Caco-2 (cell line): ENCODE measurements at places on chromosomes 3 and 15. TPM values are rescaled to one million over a fixed set of nuclear protein-coding genes. Genes with fewer than 3 reads are reported as not detected.

GRCh38 chr3:57497904-57498303 lies 46.2 kb downstream of the DNAH12 start:
- 0 out of 2 replicates have a peak, but pooled peaks cover 9% of the 10 kb centered on the region for H3K4me1 ChIP-seq
- H3K36me3 ChIP-seq: no peaks in the 10 kb centered on the region
- no peak overlapping the region for H3K4me3 ChIP-seq
- H3K27me3 ChIP-seq: no peaks in the 10 kb centered on the region

GRCh38 chr3:127135241-127136023 lies 57.5 kb upstream of the PRR23E start:
- no peaks in the 10 kb centered on the region for H3K27me3 ChIP-seq
- no peaks in the 10 kb centered on the region for H3K4me1 ChIP-seq
- H3K27ac ChIP-seq: no peak overlapping the region
- H3K36me3 ChIP-seq: no peaks in the 10 kb centered on the region
- no peak for DNase-seq
- no peak overlapping the region for H3K4me3 ChIP-seq

DNA sequence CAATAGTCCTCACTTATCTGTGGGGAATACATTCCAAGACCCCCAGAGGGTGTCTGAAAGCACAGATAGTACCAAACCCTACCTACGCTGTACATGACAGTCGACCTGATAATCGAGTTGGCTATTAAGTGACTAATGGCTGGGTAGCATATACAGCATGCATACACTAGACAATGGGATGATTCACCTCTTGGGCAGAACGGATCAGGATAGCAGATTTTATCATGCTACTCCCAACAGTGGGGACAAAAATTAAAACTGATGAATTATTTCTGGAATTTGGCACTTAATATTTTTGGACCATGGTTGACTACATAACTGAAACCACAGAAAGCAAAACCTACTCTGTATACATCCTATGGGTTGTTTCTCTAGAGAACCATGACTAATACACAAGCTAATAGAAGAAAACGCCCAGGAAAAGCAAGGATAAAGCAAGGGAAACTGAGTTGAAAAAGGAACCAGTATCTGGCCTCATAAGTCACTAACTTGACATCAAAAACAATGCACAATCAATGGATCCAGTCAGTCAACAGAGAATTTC lies 15.5 kb downstream of the ATG3 start:
- no peak for DNase-seq
- H3K4me1 ChIP-seq: peaks cover 4% of the 10 kb centered on the region; the same call in 1 of the 2 replicates
- no peak overlapping the region for H3K4me3 ChIP-seq
- no peak overlapping the region for H3K27ac ChIP-seq
- no peaks in the 10 kb centered on the region; the same call in 1 of the 2 replicates for H3K36me3 ChIP-seq
- no peaks in the 10 kb centered on the region for H3K27me3 ChIP-seq

DNA sequence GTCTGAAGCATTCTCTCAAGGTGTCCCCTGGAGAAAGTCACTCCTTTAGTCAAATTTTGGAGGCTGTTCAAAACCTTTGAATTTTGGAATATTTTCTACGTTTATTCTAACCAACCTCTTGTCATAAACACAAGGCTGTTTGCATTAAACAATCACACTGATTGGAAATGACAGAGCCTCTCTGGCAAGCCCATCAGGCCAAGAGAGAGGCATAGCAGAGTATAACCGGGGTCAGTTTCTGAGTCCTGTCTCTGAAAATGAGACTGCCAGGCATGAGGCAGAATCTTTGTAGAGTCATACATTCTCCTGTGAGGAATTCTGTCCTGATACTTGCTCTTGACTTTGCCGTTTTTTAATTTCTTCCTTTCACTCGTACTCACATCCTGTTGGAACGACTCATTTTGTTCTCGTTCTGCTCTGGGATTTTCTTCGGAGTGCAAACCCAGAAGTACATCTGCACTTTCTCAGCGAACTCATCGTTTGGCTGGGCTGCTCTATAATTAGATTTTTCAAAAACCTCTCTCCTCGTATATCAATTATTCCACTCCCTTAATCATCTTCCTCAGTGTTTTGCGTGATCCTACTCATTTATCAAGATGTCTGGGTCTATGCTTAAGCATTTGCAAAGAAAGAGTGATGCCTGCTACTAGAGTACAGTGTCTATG lies 114.2 kb downstream of the AGBL1 start:
- DNase-seq: no peak
- no peaks in the 10 kb centered on the region for H3K27me3 ChIP-seq
- no peak overlapping the region for H3K4me3 ChIP-seq
- H3K36me3 ChIP-seq: no peaks in the 10 kb centered on the region
- H3K27ac ChIP-seq: no peak overlapping the region
- no peaks in the 10 kb centered on the region for H3K4me1 ChIP-seq

The DUOX2 gene
- 6.9 and 8.3 TPM in 2 replicates for total RNA-seq

DNA sequence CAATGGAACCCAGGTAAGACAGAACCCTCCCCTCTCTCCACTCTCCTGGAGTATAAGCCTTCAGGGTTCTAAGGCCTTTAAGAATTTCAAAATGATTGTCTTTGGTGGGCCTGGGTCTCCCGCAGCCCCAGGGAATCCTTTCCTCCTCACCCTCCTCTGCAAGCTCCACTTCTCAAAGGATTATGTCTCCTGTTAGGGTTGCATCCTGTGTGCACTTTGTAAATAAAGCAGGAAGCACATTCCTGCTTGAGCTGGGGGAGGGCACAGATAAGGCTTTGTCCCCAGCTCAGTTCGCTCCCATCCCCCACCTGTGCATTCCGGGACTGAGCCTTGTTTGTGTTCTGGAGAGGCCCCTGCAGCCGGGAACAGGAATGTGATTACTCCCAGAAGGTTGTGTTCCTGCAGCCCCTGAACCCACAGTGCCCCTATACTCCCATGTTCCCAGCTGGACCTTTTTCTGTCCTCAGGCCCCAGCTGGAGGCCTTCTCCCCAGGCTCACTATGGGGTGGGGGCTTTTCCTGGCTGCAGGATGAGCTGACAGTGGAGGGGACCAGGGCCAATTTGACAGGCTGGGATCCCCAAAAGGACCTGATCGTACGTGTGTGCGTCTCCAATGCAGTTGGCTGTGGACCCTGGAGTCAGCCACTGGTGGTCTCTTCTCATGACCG lies 9.5 kb downstream of the TYRO3 start:
- H3K27me3 ChIP-seq: no peaks in the 10 kb centered on the region
- peak; percentile 97 for DNase-seq
- peak overlapping the region; percentile 89 for H3K27ac ChIP-seq
- H3K4me3 ChIP-seq: no peak overlapping the region
- peaks cover 53% of the 10 kb centered on the region for H3K4me1 ChIP-seq

The HDGFL3 gene
- total RNA-seq: 22.9 TPM in 2 replicates

The HES1 gene
- total RNA-seq: 123 and 128 TPM in 2 replicates

The DPPA4 gene
- total RNA-seq: not detected in 2 replicates

GRCh38 chr15:29039466-29040369 lies 153.9 kb downstream of the APBA2 start:
- no peak overlapping the region for H3K27ac ChIP-seq
- H3K4me3 ChIP-seq: no peak overlapping the region
- no peak for DNase-seq
- H3K27me3 ChIP-seq: no peaks in the 10 kb centered on the region
- no peaks in the 10 kb centered on the region for H3K4me1 ChIP-seq

GRCh38 chr3:139774560-139775302 lies 97.0 kb upstream of the NMNAT3 start:
- no peak for DNase-seq
- H3K27me3 ChIP-seq: no peaks in the 10 kb centered on the region
- H3K27ac ChIP-seq: no peak overlapping the region
- no peaks in the 10 kb centered on the region for H3K36me3 ChIP-seq

The SLC28A1 gene
- not detected in 2 replicates for total RNA-seq

GRCh38 chr3:140050396-140050795 lies 115.4 kb downstream of the CLSTN2 start:
- H3K27ac ChIP-seq: no peak overlapping the region
- H3K36me3 ChIP-seq: no peaks in the 10 kb centered on the region
- peaks cover 34% of the 10 kb centered on the region for H3K4me1 ChIP-seq

The LYZL4 gene
- not detected in 2 replicates for total RNA-seq

DNA sequence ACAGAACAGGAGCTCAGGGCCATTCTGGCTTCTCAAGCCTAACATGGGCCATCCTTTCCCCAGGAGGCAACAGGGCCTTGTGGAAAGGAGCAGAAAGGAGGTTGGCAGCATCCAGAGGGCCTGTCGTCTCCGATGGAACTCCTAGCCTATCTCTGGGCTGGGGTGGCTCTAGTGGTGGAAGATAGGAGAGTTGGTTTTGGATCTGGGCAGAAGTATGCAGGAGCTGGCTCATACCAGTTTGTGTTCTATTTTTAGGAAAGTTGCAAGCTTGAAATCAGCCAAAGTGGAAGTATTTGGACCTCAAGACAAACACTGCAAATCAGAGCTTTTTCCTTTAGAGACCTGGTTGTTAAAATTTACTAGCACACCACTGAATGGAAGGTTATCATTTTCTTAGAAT lies 35.4 kb upstream of the XCR1 start:
- H3K27ac ChIP-seq: no peak overlapping the region
- no peaks in the 10 kb centered on the region for H3K36me3 ChIP-seq

DNA sequence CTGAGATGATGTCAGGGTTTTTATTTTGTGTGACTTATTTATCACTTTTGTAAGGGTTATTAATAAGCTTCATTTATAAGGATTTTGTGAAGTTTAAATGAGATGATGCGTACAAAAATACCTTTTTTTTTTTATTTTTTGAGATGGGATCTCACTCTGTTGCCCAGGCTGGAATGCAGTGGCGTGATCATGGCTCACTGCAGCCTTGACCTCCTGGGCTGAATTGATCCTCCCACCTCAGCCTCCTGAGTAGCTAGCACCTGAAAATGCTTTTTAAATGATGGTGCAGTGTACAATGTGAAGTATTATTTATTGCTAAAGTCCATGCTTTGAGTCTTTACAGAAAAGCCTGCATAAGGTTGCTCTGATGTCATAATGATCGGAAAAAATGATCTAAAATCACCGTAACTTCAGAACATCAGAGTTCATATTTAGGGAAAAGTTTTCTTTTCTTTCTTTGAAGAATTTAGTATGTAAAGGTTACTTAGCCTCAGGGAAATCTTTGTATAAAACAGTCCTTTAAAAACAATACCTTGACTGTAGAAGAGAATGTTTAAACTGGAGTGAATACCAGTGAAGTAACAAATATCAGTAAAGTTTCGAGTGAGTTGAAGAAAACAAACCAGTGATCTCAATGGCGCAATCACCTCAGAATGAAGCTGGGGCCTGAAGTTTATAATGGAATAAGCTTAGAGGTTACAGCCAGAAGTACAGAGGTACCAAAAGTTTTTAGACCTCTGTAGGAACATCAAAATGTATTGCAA lies 29.7 kb downstream of the TCF12 start:
- DNase-seq: no peak
- no peak overlapping the region for H3K4me3 ChIP-seq
- H3K36me3 ChIP-seq: no peaks in the 10 kb centered on the region
- no peak overlapping the region for H3K27ac ChIP-seq
- no peaks in the 10 kb centered on the region for H3K4me1 ChIP-seq
- no peaks in the 10 kb centered on the region for H3K27me3 ChIP-seq

GRCh38 chr3:178201714-178202113 lies 334.5 kb upstream of the KCNMB2 start:
- no peak overlapping the region for H3K4me3 ChIP-seq
- no peak overlapping the region for H3K27ac ChIP-seq
- no peaks in the 10 kb centered on the region for H3K4me1 ChIP-seq
- no peaks in the 10 kb centered on the region for H3K36me3 ChIP-seq
- no peak for DNase-seq
- no peaks in the 10 kb centered on the region for H3K27me3 ChIP-seq

- DNase-seq: no peak
- no peak overlapping the region for H3K27ac ChIP-seq
- no peaks in the 10 kb centered on the region for H3K36me3 ChIP-seq
- no peaks in the 10 kb centered on the region for H3K27me3 ChIP-seq
- H3K4me1 ChIP-seq: no peaks in the 10 kb centered on the region
Measured at GRCh38 chr15:91298101-91298500, 198.0 kb downstream of the SV2B start.

DNA sequence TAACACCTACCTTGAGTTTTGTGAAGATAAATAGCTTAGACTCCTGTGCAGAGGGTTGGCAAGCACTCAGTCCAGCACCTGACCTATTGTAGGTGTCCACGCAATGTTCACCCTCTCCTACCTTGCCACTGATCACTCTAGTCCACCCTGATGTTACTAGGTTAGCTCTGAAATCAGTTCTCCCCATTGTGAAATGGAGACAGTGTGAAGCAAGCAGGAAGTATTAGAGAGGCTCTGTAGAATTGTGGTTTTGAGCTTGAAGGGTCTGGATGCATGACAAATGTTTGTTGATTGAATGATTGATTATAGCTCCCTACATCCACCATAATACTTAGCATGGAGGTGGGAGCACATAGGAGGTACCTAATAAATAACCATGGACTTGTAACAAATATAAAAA lies 199.7 kb downstream of the RPLP1 start:
- H3K36me3 ChIP-seq: no peaks in the 10 kb centered on the region
- no peaks in the 10 kb centered on the region for H3K27me3 ChIP-seq
- H3K27ac ChIP-seq: no peak overlapping the region
- H3K4me1 ChIP-seq: 0 out of 2 replicates have a peak, but pooled peaks cover 6% of the 10 kb centered on the region
- no peak overlapping the region for H3K4me3 ChIP-seq
- DNase-seq: no peak

- H3K4me1 ChIP-seq: no peaks in the 10 kb centered on the region
- H3K36me3 ChIP-seq: no peaks in the 10 kb centered on the region
- H3K27ac ChIP-seq: no peak overlapping the region
- no peak for DNase-seq
- H3K4me3 ChIP-seq: no peak overlapping the region
Measured at GRCh38 chr15:81308260-81308659, 15.7 kb downstream of the STARD5 start.

DNA sequence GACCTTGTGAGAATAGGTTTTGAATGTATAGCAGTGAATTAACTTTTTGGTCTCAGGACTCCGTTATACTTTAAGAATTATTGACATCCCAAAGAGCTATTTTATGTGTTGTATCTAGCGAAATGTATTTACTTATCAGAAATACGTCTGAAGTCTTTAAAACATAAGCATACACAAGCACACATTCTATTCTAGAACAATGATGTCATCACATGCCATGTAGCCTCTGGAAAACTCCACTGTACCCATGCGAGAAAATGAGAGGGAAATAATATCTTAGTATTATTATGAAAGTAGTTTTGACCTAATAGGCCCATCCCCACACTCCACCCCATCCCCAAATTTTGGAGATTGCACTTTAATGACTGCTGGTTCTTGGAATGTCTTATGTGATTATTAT lies 1.5 kb downstream of the POLR2M start:
- no peak overlapping the region for H3K27ac ChIP-seq
- H3K4me1 ChIP-seq: peaks cover 10% of the 10 kb centered on the region; the same call in 1 of the 2 replicates
- peak overlapping the region; percentile 98 for H3K4me3 ChIP-seq
- no peak for DNase-seq
- no peaks in the 10 kb centered on the region for H3K27me3 ChIP-seq
- H3K36me3 ChIP-seq: peaks cover 1% of the 10 kb centered on the region; the same call in 1 of the 2 replicates

The ARPP21 gene
- not detected in 2 replicates for total RNA-seq

The FLNB gene
- 315 and 331 TPM in 2 replicates for total RNA-seq

GRCh38 chr15:62566248-62566647 lies 401.2 kb upstream of the C2CD4B start:
- peaks cover 47% of the 10 kb centered on the region for H3K4me1 ChIP-seq
- no peak overlapping the region for H3K4me3 ChIP-seq
- no peak for DNase-seq
- no peaks in the 10 kb centered on the region for H3K27me3 ChIP-seq
- no peaks in the 10 kb centered on the region for H3K36me3 ChIP-seq
- H3K27ac ChIP-seq: peak overlapping the region; percentile 15

- no peak overlapping the region for H3K4me3 ChIP-seq
- no peaks in the 10 kb centered on the region for H3K27me3 ChIP-seq
- no peak for DNase-seq
- no peaks in the 10 kb centered on the region for H3K36me3 ChIP-seq
- H3K4me1 ChIP-seq: peaks cover 22% of the 10 kb centered on the region
Measured at GRCh38 chr3:187210091-187210490, 12.8 kb downstream of the RTP1 start.

- no peak overlapping the region for H3K27ac ChIP-seq
- no peaks in the 10 kb centered on the region for H3K27me3 ChIP-seq
- no peak for DNase-seq
- no peak overlapping the region for H3K4me3 ChIP-seq
- H3K4me1 ChIP-seq: no peaks in the 10 kb centered on the region
Measured at GRCh38 chr15:56207092-56207491, 36.6 kb downstream of the RFX7 start.
